IPS DF 19.7 (cell line): ENCODE measurements at places on chromosomes 11 and 22.

DNA sequence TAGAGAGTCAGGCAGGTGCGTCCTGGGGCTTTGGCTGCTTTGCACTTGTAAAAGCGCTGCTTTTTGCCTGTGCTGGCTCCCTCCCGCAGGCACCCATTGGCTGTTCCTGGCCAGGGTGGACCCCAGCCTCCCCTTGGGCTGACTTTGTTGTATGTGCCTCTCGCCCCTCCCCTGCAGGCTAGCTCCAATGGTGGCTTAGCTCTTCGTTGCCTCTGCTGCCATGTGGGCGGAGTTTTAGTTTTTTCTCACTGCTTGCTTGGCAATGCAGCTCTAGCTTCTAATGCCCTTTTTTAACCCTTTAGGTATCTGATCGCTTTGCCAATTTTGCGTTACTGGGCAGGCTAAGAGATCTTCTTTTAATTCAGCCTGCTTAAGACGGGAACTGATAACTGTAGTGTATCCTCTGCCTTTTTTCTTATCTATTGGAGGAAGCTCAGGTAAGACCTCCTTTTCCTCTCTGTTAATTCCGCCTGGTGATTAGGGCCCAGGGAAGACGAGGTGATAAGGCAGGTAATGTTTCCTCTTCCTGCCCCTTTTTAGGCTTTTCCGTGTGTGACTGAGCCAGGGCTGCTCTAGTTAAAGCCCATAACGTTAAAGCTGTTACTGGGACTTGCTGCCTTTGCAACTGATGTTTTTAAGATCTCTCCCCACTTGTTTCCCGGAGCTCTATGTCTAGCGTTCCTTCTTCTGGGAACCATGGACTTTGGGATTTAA lies 11.7 kb upstream of the GLYATL1 start:
- DNase-seq, result peak; percentile 96

GRCh38 chr11:106990331-106990730 lies 27.9 kb downstream of the GUCY1A2 start:
- no peak for DNase-seq

DNA sequence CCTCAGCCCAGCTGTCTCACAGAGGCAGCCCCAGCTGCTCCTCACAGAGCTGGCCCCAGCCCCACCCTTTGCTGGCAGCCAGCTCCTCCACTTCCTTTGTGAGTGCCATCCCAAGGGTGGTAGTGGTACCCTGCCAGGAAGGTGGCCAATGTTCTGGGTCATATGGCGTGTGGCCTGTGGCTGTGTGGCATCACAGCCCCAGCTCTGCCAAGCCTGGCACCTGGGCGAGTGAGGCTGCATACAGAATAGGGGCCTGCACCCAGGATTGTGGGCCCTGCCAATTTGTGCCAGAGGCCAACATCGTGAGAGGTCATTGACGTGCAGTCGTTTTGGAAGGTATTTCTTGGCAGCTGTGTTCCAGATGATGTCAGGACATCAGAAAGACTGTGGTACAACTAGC lies 10.7 kb downstream of the TUB start:
- DNase-seq, result no peak

GRCh38 chr11:131796541-131796940 lies 426.1 kb downstream of the NTM start:
- no peak for DNase-seq

GRCh38 chr11:73047773-73048371 lies 94.2 kb downstream of the FCHSD2 start:
- DNase-seq, result no peak

GRCh38 chr22:40410272-40410671 lies 39.9 kb downstream of the SGSM3 start:
- DNase-seq, result no peak

DNA sequence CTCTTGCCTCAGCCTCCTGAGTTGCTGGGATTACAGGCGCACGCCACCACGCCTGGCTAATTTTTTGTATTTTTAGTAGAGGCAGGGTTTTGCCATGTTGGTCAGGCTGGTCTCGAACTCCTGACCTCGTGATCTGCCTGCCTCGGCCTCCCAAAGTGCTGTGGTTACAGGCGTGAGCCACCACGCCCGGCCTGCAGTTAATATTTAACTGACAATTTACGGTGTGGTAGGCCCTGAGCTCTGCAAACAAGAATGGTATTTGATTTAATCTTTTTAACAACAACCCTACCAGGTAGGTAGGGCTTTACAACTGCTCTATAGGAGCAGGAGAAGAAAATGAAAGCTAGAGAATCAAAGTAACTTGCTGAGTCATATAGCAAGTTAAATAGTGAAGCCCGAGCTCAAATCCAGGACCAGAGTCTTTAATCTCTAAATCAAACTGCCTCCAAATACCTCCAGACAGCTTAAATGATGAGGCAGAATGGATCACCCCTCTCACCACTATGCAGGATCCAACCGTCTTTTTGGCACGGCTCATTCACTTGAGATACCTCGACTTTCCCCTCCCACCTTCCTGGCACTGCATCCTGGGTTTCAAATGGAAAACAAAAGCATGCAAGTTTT lies 9.4 kb downstream of the UEVLD start:
- DNase-seq, result no peak

DNA sequence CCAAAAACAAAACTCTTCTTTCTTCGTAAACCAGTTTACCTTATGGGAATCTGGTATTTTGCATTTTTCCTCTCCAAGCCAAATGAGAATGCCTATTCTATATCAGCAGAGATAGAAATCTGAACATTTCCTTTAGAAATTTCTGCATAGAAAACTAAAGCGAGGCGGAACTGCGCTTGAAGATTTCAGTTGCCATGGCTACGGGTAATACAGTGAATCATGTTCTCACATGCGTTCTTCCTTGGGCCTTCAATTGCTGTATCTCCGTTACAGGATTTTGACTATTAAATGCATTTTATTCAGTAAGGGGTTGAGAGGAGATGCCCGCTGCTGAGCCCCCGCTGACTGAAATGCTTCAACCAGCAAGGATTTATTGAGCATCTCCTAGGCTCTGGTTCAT lies 108.2 kb upstream of the CRYBB3 start:
- DNase-seq, result no peak

- DNase-seq, result no peak
These were observed 373.6 kb upstream of the DDI1 start for GRCh38 chr11:103662880-103663279.

DNA sequence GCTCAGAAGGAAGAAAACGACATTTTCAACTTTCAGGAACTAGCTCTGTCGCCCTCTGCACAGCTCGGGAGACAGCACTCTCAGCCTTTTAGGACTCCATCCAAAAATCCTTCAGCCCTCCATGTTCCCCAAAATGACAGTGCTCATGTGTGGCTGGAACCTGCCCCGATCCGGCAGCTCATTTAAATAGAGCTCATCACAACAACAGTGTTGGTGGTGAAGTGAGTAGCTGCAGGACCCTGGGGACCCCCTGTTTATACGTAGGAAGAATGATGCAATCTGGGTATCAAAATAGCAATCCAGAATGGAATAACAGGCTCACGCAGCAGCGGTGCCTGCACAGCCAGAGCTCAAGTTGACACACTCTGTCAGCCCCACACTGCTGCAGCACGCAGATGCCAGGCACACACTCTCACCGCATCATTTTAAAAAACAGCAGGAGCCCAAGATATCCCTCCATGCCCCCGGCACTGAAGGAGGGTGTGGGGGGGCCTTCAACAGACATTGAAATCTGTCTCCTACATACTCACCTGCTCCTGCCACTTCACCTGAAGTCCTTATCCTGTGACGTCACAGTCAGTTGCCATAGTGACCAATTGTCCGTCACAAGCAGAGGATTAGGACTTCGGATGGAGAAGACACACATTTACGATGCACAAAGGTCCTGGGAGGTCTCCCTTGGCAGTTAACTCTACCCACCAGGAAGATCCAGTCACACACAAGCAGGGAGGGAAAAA lies 24.0 kb downstream of the TRIM66 start:
- DNase-seq, result no peak

GRCh38 chr22:32119568-32120235 lies 39.4 kb downstream of the C22orf42 start:
- no peak for DNase-seq

DNA sequence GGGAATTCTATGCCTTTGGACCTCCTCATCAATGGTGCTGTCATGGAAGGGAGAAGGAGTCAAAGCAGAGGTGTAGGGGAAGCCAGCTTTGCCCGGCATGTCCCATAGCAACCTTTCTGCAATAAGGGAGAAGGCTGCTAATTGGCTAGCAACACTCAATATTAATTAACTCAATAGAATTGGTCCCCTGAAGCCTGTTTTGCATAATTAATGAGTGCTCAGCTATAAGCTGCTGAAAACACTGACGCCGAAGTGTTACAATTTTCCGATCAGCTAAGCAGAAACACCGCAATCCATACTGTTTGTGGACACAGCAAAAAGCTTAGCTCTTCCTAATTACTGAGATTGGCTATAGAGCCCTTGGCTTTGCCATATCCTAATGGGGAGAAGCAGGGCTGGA lies 245.0 kb downstream of the CSNK2A3 start:
- no peak for DNase-seq

GRCh38 chr11:93861808-93862207 lies 11.4 kb upstream of the VSTM5 start:
- no peak for DNase-seq

- no peak for DNase-seq
These were observed 22.4 kb upstream of the LRRC32 start for GRCh38 chr11:76692956-76693355.

GRCh38 chr11:47220401-47220821 lies 5.6 kb downstream of the DDB2 start:
- no peak for DNase-seq

- no peak for DNase-seq
These were observed 385.9 kb downstream of the INSC start for GRCh38 chr11:15500643-15501042.

GRCh38 chr11:78253797-78254196 lies 65.1 kb downstream of the USP35 start:
- no peak for DNase-seq

DNA sequence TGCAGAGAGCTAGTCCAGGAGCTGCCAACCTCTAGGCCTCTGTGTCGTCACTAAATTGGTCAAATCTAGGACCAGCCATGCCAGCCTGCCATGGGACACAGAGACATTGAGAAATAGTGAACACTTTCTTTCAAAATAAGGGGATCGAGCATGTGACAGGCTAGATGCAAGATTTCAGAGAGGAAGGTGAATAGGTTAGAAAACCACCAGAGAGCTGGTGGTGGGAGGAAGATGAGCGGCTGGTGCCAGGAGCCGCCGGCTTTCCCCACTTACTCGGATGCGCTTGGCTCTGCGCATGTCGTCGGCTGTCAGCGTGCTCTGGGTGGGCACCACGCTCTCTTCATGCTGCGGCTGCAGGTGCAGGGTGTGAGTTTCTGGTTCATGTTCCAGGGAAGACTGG lies 35.4 kb upstream of the NFRKB start:
- no peak for DNase-seq

DNA sequence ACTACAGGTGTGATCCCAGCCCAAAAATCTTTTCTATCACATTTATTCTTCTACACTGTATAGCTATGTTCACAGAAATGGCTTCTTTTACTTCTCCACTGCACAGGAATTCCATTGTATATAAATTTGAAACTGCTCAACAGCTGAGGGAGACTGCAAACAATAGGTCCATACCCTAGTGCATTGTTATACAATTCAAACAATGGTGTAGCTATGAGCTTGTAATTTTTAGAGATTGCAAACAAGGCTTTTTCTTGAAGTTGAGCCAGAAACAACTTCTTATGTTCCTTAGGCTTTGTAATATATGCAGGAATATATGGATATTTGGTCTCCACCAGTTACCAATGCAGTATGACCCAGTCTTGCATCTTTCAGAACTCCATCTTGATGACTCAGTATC lies 19.5 kb upstream of the SIK3 start:
- DNase-seq, result no peak

- no peak for DNase-seq
These were observed 256.5 kb downstream of the TENM4 start for GRCh38 chr11:79184285-79184684.
